T-cell (primary cell): ENCODE measurements at places on chromosomes 11 and 22. TPM values are rescaled to one million over a fixed set of nuclear protein-coding genes. Genes with fewer than 3 reads are reported as not detected.

Gene DLG2
- 2.9 TPM for total RNA-seq

Gene TRIM29
- total RNA-seq: not detected

Gene MN1
- 0.42 TPM for total RNA-seq

Gene CSF2RB
- 6.0 TPM for total RNA-seq

Gene KCTD14
- not detected for total RNA-seq

Gene PDGFB
- total RNA-seq: 13.4 TPM

Gene KRTAP5-8
- total RNA-seq: not detected

Gene GGT1
- 11.8 TPM for total RNA-seq

Gene LIF
- total RNA-seq: 3.3 TPM

Gene CCDC116
- 0.79 TPM for total RNA-seq

Gene SLC5A1
- not detected for total RNA-seq

Gene CBL
- 41.1 TPM for total RNA-seq

Gene LGR4
- total RNA-seq: 1.2 TPM

Gene GAL3ST3
- not detected for total RNA-seq

Gene PARVG
- total RNA-seq: 153 TPM

Gene XNDC1N
- total RNA-seq: 17.3 TPM

Gene TSSK2
- not detected for total RNA-seq

Gene COMMD9
- 37.8 TPM for total RNA-seq
